ENCODE measurements at places on chromosomes 7 and 10.

GRCh38 chr10:78844960-78845607 lies 223.7 kb upstream of the ZMIZ1 start:
- no peak for DNase-seq

DNA sequence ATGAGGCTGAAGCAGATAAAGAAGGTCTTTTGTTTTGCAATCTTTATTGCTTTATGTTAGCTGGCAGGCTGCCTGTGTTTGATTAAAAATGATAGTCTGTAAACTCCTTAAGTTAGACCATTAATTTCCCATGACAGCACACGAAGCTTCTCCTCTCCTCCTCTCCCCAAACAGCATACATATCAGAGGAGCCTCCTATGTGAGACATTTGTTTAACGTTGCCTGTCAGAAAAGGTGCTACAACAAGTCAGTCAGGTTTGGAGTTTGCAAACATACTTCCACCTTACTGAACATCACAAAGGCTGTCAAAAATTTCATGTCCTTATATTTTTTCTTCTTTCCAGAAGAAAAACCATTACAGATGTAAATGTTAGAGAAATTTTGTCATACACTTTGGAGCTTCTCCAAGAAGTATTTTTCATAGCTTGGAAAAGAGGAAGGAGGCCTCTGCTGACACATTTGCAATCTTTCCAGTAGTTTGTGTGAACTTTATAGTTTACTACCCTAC lies 393.1 kb downstream of the EXOC4 start:
- DNase-seq = no peak

GRCh38 chr10:13722747-13723653 lies 136.2 kb downstream of the PRPF18 start:
- no peak for DNase-seq

DNA sequence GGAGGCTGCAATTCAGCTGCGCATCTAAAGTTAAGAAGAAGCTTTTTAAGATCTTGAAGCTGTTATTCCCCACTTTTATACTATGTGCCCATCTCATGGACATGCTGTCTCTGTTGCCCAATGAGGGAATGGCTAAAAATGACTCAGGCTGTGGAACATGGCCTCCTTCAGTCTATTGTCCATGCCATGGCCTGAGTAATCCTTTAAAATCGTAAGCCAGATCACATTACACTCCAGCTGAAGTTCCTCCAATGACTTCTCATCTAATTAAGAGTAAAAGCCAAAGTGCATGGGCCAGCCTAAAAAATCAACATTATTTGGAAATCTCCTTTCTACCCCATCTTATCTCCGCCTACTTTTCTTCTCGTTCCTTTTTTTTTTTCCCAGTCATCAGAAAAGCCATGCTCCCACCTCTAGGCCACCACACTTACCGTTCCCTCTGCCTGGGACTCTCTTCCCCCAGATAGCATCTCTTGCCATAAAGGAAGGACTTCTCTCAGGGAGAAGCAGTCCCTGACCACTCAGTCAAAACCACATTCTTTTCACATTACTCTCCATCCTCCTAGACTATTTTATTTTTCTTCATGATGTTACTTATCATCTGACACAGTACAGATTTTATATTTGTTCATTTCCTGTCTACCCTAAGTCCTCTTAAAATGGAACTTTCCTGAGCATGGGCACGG lies 337.4 kb downstream of the PRPF18 start:
- DNase-seq = no peak

DNA sequence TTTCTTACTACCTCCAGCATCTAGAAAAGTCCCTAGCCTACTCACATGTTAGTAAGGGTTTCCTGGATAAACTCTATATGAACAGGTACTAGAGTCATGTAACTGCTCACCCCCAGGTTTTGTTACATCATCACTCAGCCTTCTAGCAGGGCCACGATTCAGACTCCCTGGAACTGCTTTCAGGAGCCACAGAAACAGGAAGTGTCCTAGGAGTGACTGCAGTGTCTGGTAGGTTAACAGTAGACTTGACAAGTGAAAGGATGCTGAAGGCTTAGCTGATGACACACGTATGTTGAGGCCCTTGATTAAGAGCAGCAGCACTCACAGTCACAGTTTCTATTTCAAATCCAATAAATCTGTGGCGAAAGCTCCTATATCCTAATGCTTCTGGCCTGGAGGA lies 101.2 kb downstream of the DNMBP start:
- no peak for DNase-seq

DNA sequence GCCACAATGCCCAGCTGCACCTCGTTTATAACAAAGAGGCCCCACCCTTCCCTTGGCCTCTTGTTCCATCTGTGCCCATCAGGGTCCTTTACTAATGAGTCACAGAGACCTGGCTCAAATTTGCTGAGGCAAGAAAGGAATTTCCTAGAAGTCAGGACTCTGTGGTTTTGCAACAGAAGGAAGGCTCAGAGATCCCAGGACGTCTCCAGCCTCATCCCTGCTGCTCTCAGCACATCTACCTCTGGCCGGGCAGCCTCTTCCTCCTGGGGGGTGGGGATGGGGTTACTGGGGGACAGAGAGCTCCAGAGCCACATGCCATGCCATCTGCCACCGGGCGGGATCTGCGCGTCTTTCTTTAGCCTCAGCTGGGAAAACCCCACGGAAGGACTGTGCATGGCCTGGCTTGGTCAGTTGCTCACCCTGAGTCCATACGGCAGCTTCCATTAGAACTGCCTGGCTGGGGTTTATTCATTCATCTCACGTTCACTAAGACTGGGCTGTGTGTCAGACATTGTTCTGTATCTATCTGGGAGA lies 41.9 kb upstream of the PSMG3 start:
- no peak for DNase-seq

GRCh38 chr10:129513312-129513711 lies 46.3 kb downstream of the MGMT start:
- DNase-seq = no peak

GRCh38 chr7:101676956-101677355 lies 47.9 kb upstream of the MYL10 start:
- DNase-seq = no peak

DNA sequence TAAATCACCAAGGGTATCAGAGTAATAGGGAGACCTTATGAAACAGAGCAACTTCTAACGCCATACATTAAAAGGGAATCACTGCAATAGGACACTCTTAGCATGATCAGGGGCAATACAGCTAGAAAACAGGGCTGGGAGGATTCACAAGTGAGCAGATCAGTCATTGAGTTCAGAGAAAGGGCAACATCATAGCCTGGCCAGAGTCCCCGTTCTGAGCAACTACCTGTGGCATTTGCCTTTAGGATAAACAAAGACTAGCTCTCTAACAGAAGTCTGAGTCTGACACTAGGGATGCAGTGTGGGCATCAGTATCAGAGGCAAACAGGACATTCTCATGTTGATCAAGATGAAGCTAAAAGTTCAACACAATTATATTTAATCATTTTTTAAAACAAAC lies 297.9 kb downstream of the DGKB start:
- no peak for DNase-seq

GRCh38 chr10:62658516-62658915 lies 146.0 kb upstream of the ADO start:
- no peak for DNase-seq

DNA sequence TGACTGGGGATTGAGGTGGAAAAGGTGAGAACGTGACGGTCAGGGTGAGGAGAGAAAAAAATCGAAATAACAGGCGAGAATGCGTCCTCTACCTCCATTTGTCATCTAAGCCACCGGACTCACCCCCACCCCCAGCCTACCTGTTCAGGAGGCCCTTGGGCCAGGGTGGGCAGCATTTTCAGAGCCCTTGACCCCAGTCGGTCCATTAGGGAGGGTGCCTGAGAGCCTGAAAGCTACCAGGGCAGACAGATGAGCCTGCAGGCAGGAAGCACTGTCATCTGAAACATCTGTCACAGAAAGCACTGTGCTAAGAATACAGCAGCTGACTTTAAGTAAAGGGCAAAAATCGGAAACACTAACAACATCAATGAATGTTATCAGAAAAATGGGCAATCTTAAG lies 47.0 kb downstream of the MAD1L1 start:
- no peak for DNase-seq

DNA sequence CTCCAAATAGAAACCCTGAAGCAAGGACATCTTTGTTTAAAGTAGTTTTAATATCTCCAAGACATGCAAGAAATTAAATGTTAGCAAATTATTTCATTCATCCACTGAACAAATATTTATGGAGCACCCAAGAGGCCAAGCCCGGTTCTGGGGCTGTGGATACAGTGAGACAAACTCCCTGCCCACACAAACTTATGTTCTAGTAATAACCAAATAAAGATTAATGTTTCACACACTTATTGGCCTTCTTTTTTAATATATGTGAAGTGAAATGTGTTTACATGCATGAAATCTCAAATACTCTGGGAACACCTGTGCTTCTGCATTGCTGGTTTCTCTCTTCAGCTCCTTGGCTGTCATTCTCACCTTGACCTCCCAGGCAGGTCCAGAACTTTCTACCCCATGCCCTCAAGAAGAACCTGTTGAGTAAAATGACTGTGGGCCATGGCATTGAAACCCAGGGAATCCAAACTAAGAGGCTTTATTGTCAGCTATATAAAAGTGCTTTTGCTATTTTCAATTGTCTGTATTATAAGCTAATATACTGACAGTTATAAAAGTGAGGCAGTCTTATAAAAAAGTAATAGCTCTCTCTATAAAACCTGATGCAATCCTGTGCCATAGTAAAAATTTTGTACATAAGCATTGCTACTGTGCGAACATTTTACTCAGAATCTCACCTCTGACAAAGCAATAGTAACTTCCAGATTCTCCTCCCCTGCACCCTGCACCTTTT lies 43.7 kb downstream of the SVIL start:
- DNase-seq = no peak

- no peak for DNase-seq
Observed at GRCh38 chr7:139820089-139820488, 9.0 kb upstream of the TBXAS1 start.

- DNase-seq = no peak
Observed at GRCh38 chr7:131066635-131067034, 261.0 kb upstream of the MKLN1 start.
